ENCODE measurements at places on chromosomes 5 and 9. TPM values are rescaled to one million over a fixed set of nuclear protein-coding genes. Genes with fewer than 3 reads are reported as not detected.

CDKN2B-AS1 gene
- 1.7 TPM for polyA plus RNA-seq

MELK gene
- 56.1 TPM for polyA plus RNA-seq

EPB41L4A gene
- 0.28 TPM for polyA plus RNA-seq

CDK7 gene
- polyA plus RNA-seq: 95.4 TPM

SLC45A2 gene
- polyA plus RNA-seq: not detected
